ENCODE measurements at places on chromosomes 7 and 10.
A peak's percentile ranks its signal among the peaks of the same experiment; 100 is the strongest.

DNA sequence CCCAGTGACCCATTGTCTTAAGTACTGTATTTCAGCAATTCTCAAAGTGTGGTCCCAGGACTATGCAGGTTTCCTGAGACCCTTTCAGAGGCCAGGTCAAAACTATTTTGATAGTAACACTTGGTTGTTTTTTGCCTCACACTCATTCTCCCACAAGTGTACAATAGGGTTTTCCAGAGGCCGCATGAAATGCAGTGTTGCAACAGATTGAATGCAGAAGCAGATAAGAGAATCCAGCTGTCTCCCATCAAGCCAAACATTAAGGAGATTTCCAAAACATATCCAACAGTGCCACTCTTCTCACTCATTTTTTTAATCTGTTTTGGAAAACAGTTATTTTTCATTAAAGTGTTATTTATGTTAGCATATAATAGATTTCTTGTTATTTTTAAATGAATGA is 20.0 kb downstream of the VKORC1L1 start:
- H3K27me3 ChIP-seq, result no peaks in the 10 kb centered on the region
- H3K27ac ChIP-seq, result no peak overlapping the region
- no peaks in the 10 kb centered on the region for H3K4me1 ChIP-seq
- no peak for DNase-seq

DNA sequence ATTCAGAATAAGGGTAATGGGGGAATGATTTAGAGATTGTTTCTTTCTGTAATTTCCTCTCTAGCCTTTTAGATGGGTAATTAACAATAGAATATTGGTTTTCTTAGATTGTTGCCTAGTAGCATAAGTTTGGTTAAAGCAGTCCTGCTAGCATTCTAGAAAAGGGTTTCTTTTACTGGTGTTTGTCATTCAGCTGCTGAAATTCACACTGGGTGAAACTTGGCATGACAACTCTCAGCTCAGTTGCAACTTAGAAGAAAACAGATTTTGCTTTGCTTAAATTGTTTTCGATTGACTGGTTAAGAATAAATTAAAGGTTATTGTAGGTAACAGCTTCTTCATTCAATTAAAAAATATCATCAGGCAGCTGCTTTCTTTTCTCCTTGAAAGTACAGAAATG is 25.1 kb upstream of the PDK4 start:
- H3K36me3 ChIP-seq, result no peaks in the 10 kb centered on the region
- no peaks in the 10 kb centered on the region for H3K4me1 ChIP-seq
- no peak overlapping the region for H3K4me3 ChIP-seq
- H3K27ac ChIP-seq, result no peak overlapping the region

DNA sequence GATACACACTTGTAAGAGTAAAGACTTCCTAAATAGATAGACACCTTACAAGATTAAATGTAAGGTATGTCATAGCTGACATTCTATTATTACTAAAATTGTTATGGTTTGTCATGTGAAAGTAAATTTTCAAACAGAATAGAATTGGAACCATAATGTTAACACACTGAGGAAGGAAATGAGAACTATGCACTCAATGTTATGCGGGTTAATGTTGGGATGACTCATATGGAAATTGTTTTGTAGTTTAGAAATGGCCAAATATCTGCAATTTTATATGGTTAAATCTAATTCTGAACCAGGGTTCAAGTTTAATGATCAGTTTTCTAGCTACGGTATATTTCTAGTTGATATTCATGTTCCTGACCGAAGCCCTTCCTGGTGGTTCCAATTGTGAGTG is 214.2 kb upstream of the ADO start:
- H3K27ac ChIP-seq, result no peak overlapping the region
- DNase-seq, result no peak
- no peaks in the 10 kb centered on the region for H3K4me1 ChIP-seq

GRCh38 chr10:21517134-21518031 is 8.1 kb downstream of the SKIDA1 start:
- peak; percentile 87 for DNase-seq
- H3K4me1 ChIP-seq, result peaks cover 11% of the 10 kb centered on the region
- no peaks in the 10 kb centered on the region for H3K36me3 ChIP-seq
- H3K27me3 ChIP-seq, result no peaks in the 10 kb centered on the region

GRCh38 chr10:89942217-89942616 is 240.8 kb downstream of the KIF20B start:
- no peak for DNase-seq
- no peaks in the 10 kb centered on the region for H3K36me3 ChIP-seq
- no peak overlapping the region for H3K27ac ChIP-seq
- H3K4me1 ChIP-seq, result no peaks in the 10 kb centered on the region
- no peak overlapping the region for H3K4me3 ChIP-seq
- H3K27me3 ChIP-seq, result no peaks in the 10 kb centered on the region

GRCh38 chr10:97640868-97641811 is 669 bp downstream of the PI4K2A start:
- no peaks in the 10 kb centered on the region for H3K27me3 ChIP-seq
- peak overlapping the region; percentile 5 for H3K27ac ChIP-seq
- H3K36me3 ChIP-seq, result peaks cover 7% of the 10 kb centered on the region
- DNase-seq, result peak; percentile 70
- peak overlapping the region; percentile 67 for H3K4me3 ChIP-seq
- no peaks in the 10 kb centered on the region for H3K4me1 ChIP-seq

DNA sequence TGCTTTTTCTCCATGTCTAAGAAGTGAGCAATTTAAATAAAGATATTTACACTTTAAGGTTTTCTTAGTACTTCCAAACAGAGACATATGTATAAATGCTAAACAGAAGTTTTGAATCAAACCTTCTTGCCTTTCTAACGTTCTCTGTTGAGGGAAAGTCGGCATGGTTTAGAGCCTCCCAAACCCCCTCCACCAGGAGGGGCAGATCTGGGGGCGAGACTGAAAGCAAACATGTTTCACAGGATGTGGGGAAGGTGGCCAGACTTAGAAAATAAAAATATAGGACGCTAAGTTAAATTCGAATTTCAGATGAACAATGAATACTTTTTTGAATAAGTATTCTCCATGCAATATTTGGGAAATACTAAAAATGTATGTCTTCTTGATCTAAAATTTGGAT is 208.3 kb upstream of the SHH start:
- no peak for DNase-seq
- H3K4me3 ChIP-seq, result no peak overlapping the region
- no peak overlapping the region for H3K27ac ChIP-seq
- H3K4me1 ChIP-seq, result no peaks in the 10 kb centered on the region
- H3K36me3 ChIP-seq, result no peaks in the 10 kb centered on the region

- no peak overlapping the region for H3K27ac ChIP-seq
- no peak overlapping the region for H3K4me3 ChIP-seq
- no peaks in the 10 kb centered on the region for H3K27me3 ChIP-seq
- peaks cover 2% of the 10 kb centered on the region for H3K4me1 ChIP-seq
- DNase-seq, result no peak
- no peaks in the 10 kb centered on the region for H3K36me3 ChIP-seq
Measured at GRCh38 chr10:93762979-93763391, 5.2 kb downstream of the LGI1 start.

DNA sequence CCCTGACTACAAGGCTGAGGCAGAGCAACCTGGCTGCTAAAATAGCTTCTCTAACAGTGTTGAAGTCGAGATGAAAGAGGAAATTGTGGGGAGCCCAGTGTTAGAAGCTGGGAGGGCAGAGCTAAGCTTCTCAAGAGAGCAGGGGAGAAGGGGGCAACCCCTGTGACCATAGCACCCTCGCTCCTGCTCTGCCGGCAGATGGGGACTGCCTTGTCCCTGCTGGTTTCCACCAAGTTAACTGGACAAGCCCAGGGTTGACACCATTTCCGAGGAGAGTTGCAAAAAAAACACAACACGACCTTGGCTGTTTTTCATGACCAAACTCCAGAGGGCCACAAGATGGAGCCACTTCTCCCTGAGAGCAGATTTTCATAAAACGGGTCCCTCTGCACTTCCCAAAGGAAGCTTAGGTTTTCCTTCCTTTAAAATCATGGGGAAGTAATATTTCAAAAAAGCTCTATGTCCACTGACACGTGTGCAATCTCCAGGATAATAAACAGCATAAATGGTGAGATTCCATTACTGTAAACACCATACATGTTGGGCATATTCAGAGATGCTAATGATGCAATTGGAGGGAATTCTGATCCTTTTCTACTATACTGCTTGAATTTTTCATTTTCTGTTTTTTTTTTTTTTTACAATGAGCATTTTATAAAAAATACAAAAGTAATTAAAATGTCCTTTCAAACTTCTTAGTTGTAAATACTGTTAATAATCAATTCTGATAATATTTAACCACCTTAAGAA is 140.4 kb downstream of the PIP4K2A start:
- H3K27ac ChIP-seq, result no peak overlapping the region
- H3K36me3 ChIP-seq, result no peaks in the 10 kb centered on the region
- no peaks in the 10 kb centered on the region for H3K27me3 ChIP-seq
- peak; percentile 63 for DNase-seq
- H3K4me3 ChIP-seq, result no peak overlapping the region

DNA sequence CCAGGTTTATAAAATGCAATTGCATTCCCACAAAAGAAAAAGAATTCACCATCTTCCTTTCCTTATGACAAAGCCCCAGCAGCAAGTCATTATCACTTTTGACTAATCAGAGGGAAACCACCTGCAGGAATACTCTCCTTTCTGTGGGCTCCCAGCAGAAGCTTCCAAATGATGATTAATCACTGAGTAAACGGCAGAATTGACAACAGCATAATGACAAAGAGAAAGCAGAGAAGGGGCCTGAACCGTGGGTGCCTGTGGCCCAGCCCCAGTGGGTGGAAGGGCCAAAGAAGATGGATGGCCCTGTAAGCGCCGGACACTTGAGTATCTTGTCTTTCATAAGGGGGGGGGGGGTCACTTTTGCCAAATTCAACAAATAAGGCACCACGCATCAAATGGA is 152.4 kb upstream of the NRBF2 start:
- H3K27ac ChIP-seq, result no peak overlapping the region
- no peaks in the 10 kb centered on the region for H3K4me1 ChIP-seq
- no peaks in the 10 kb centered on the region for H3K27me3 ChIP-seq
- no peaks in the 10 kb centered on the region for H3K36me3 ChIP-seq
- no peak overlapping the region for H3K4me3 ChIP-seq
- DNase-seq, result no peak

- no peak for DNase-seq
- no peak overlapping the region for H3K4me3 ChIP-seq
Measured at GRCh38 chr10:128147064-128147463, 20.8 kb upstream of the MKI67 start.

Data from mesendoderm (in vitro differentiated cells).